Stimulated activated CD8-positive, alpha-beta memory T cell treated with anti-CD3 and anti-CD28 coated beads, Interleukin-4, amount 100 ng/mL, for 4 hours (primary cell): ENCODE measurements at places on chromosomes 2 and 18.

DNA sequence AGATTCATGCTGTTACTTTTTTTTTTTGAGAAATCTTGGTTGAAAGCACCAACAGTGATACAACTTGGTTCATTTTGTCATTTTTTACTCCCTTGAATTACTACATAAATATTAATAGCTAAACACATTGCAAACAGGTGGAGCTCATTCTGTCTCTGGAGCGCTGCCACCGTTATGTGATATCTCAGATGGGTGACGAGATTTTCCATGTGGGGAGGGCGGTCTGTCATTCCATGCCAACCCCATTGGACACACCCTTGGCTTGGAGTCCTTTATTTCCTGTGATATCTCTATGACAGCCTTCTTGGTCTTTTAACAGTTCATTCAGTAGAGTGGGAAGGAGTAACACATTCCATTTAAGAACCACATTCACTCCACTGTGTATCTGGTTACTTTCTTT lies 794.8 kb downstream of the SATB2 start:
- DNase-seq = no peak

DNA sequence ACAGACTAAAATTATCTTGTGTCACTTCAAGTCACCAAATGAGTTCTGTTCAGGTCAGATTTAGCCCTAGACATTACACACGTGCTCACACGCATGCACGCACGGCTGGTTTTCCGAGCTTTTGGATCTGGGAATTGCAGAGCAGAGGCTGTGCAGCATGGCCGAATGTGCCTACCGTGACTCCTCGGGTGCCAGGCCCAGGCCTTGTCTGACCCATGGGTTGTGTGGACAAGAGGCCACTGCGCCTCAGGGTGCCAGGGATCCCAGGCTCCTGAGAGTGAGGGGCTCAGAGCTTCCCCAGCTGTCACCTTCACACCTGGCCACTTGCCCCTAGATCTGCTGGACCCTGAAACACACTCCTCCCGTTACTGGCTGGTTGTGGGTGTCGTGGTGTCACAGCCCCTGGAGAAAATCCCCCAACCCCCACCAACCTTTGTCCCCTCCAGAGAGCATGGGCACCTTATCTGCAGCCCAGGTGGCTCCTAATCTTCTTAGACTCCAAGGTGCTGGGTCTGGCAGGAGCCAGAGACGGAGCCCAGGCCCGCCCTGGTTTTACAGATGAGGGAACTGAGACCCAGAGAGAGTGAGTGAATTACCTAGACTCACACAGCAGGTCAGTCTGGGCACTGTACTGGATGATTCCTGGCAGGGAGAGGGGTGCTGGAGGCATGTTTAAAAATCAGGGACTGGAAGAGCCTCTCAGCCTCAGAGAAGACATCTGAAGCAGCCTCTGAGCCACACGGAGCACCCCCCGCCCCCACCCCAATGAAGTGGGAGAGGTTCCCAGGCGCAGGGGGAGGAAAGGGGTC lies 56.8 kb downstream of the ATOH8 start:
- no peak for DNase-seq

DNA sequence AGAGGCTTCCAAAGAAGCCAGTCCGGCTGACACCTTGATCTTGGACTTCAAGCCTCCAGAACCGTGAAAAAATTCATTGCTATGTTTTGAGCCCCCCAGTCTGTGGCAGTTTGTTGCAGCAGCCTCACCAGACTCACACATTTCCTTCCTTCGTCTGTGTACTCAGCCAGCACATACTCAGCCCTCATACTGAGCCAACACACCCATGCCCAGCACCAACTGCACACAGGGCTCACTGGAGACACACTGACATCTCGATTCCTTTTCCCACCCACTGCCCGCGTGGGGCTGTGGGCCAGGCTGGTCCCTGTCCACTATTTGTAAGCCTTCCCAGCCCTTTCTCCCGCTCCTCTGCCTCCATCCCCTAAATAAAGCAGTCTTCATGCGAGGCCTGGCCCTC lies 24.1 kb upstream of the NMUR1 start:
- DNase-seq = no peak

- DNase-seq = no peak
Measured at GRCh38 chr2:177413703-177414102, 21.1 kb downstream of the AGPS start.

DNA sequence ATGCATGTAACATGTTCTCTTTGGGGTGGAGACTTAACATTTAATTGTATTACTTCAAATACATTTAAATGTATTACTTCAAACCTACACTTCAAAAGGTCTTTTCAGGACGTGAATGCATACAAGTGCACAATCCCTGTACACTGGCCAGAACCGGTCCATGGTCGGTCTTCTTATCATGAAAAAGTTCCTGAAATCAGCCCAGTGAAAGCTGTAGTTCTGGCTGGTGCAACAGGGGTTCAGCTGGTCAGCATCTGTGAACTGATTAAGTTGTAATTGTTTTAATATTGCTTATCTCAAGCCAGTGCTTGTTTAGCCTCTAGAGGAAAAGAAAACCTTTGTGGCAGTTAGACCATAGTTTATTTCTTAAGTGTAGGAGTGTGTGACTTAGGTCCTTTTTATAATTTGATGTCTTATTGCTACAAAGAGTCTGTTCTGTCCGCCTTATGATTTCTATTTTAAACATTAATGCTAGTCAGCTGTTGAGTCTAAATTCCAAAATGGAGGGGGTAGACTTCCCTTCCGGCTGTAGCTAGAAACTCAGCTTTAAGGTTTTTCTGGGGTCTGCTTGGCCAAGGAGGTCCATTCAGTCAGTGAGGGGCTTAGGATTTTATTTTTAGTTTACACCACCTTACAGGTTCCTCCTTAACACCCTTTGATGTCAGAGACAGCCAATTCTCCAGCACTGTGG lies 768 bp upstream of the CYBRD1 start:
- DNase-seq = no peak

DNA sequence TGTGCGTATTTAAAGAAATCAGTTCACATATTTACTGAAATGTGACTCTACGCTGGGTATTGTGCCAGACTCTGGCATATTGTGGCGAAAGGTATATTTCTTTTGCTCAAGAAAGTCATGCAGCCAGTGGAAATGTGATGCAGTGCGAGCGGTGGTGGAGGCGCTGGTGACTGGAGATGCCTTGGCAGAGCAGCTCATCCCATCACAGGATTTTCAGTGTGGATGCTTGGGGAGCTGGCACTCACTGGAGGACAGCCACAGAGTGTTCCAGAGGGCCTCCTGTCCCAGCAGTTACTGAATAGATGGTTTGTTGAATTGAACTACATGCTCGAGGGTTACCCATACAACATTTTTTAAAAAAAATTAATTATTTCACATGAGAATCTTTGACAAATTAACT lies 117.6 kb downstream of the ZNF407 start:
- DNase-seq = no peak

DNA sequence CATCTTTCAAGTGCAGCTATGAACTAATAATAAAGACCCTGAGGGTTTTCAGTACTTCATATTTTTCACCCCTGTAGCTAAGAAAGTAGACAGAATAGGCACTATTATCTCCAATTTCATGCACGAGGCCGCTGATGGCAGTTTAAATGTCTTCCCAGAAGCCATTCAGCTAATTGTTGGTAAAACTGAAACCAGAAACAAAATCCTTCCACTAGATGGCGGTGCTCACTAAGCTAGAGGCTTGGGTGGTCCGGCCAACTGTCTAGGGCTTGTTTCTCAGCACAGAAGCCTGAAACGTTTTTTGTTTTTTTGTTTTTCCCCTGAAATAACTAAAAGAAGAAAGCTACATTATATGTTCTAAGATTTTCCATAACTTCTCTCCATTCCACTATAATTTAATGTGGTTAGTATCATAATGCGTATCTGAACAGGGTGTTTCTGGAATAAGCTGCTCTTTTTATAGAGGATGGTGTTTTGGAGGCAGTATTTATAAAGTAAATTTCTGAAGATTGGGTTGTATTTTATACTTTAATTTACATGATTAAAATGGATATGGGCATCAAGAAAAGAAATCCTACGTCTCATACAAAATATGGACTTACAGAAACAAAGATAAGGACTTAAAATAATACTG lies 159.4 kb downstream of the PIK3C3 start:
- DNase-seq = no peak

- DNase-seq = no peak
Measured at GRCh38 chr2:207087046-207087902, 78.5 kb downstream of the KLF7 start.

GRCh38 chr2:18473241-18474181 lies 86.9 kb downstream of the RDH14 start:
- DNase-seq = no peak

DNA sequence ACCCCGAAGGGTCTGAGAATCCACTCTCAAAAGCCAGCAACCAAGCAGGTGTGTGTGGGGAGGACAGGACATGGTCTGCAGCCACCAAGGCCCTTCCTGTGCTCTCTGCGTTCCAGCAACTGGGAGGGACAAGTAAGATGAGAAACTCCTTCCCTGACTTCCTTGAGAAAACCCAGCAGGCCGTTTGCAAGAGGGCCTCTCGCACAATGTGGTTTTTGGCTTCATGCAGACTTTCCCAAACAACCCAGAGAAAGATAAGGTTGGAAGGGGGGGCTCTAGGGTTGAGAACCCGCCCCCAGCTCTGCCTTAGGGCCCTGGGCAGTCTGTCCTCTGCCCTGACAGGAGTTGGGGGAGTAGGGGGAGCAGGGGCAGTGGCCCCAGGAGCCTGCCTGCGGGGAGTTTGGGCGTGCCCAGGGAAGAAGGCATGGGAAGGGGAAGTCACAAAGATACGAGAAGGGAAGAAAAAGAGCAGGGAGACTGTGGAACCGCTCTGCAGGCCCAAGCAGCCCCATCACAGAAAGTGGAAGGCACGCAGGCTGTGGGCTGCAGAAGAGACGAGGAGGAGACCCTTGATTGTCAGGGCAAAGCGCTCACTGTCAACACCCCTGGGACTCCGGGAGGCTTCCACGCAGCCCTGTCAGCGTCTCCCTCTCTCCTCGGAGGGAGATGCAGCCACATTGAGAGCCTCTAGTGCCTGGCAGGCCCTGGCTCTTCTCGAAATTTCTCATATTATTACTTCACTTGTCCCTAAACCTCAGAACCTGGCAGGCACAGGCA lies 99.8 kb downstream of the SMAD7 start:
- no peak for DNase-seq

DNA sequence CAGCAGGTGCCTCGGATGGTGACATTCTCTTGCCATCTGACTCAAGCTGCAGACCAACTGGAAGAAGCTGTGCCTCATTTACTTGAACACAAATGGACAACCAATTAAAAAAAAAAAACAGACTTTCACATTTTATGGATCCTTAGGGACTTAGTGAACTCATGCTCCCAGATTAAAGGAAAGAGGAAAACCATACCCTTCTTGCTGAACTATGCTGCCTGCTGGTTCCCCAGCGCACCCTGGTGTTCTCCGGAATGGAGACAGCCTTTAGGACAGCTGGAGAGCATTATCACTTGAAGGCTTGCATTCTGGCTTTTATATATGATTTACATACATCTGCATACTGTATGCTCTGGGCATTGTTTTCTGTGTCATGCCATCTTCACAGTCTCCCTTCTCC lies 370.7 kb downstream of the SLC4A3 start:
- no peak for DNase-seq

GRCh38 chr2:44826601-44827000 lies 114.9 kb upstream of the SIX3 start:
- DNase-seq = no peak

GRCh38 chr2:211534632-211535031 lies 978.2 kb downstream of the CPS1 start:
- DNase-seq = no peak

- DNase-seq = no peak
Measured at GRCh38 chr2:37529830-37530415, 141.5 kb downstream of the CDC42EP3 start.

DNA sequence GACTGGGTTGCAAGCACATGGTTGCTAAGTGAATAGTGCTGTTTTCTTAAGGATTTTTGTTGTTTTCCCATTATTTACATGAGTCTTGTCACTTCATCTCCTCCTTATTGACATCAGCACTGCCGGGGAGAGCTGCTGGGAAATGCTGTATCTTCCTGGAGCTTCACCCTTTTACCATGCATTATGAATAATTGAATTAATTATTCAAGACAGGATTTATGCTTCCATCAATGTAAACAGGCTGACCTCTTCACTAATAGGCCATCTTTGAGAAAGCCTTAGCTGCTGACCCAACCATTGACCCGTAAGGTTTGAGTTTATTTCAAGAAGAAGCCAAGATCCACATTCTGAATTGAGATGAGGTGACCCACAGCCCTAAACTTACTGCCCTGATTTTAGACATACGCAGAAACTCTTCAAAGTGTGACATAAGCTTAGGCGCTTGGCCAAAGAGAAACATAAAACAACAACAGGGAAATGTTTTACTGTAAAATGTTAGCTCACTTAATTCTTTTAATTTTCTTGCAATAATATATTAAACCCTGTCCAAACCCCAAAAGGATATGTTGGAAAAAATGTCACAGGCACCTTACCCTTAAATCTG lies 365.5 kb upstream of the SYT4 start:
- DNase-seq = no peak

DNA sequence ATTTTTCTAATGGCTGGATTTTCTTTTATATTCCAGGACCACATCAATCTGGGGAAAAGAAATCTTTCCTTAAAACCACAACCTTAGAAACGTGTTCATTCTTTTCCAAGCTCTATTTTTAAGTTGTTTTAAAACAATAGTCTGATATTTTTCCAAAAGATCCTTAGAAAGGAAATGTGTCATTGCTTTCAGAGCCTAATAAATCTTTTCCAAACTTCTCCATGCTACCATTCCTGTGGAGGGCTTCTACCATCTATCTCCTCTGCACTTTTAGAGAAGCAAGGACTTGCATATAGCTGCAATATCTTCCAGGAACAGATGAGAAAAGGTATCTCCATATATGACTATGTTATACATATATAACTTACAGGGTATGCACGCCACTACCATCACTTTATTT lies 21.2 kb downstream of the WDFY1 start:
- no peak for DNase-seq

DNA sequence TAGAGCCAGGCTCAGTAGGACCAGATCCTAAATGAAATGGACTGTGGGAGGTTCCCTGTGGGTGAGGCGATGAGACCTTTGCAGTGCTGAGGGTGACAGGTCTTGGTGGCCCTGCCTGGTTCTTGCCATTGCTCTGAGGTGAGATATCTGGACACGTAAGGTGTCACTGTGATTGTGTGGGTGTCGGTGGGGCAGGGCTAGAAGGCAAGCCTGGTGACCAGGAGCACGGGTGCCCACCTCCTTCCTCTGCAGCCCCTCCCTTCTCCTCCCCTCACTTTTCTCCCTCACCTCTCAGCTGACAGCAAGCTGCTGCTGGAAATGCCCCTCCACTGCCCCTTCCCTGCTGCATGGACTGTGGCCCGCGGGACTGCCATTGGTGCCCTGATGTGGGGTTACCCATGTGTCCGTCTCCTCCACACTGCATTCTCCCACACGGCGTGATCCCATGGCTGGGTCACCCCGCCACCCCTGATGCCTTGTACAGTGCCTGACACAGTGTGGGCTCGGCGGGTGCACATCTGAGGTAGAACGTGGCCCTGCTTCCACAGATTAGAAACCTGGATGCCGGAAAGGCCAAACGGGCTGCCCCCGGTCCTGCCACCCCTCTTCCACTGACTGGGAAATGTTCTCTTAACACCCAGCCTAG lies 55.6 kb upstream of the FOSL2 start:
- no peak for DNase-seq

GRCh38 chr2:23350041-23350791 lies 34.8 kb upstream of the KLHL29 start:
- no peak for DNase-seq
